ENCODE measurements at places on chromosomes 2 and 18. TPM values are rescaled to one million over a fixed set of nuclear protein-coding genes. Genes with fewer than 3 reads are reported as not detected.

DNA sequence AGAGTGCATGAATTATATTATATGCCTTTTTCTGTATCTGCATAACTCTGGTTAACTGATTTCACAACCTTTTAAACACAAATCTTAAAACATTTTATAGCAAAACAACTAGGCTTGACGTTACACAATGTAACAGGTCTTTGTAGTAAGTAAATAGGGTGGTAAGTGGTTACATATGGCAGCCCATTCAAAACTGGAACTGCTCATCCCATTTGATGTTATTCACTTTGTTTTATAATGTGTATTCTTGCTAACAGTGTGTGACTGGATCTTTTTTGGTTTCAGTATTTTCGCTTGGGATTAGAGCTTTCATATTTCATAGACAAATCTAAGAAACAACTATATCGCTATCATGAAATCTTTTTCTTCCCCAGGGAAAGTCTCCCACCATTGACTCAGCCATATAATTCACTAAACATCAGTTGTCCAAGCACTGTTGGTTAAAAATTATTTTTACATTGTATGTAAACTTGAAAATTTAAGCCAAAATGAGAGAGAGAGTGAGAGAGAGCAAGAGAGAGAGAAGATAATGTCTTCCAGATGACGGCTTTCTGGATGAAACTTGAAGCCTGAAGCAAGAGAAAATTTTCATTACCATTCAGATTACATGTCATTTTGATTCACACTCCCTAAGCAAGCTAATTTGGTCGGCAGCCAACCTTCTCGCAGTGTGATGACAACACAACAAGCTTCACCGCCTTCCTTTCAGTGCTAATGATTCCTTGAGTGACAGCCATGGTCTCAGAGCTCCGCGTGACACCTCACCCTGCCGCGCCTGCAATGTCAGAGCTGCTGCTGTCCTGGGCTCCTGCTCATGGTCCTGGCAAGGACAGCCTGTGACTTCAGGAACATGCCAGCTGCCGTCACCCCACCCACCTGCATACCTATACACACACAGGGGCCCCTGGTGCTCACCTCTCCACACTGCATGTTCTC lies 946.9 kb upstream of the SOX11 start:
- no peak for DNase-seq

ATIC gene
- 41.0 TPM for total RNA-seq

- no peak for DNase-seq
Observed at GRCh38 chr2:55827855-55828254, 95.7 kb downstream of the EFEMP1 start.

- DNase-seq, result no peak
Observed at GRCh38 chr2:75003276-75003675, 44.8 kb downstream of the POLE4 start.

DNA sequence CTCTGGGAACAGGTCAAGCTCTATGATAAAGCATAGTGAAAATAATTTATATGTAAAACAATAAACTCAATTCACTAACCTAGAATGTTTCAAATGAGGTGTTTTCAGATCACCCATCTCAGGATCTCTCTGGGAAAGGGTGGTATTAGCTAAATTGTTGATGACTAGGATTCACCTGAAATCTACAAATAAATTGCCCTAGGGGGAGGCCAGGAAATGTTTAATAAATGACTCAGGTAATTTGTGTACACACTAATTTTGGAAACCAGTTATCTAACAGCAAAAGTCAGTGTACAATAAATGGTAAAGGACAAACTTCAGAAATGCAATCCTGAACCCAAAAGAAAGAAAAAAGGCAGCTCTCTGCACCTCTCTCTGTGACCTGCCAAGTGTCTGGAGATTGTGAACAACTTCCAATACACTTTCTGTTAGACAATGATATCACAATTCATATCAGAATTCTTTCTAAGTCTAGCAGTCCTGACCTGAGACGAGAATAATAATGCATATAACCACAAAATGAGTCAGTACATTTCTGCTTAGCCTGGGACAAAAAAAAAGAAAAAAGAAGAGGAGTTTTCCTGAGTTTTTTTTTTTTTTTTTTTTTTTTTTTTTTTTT lies 760.0 kb downstream of the EPHA4 start:
- DNase-seq, result no peak

TGIF1 gene
- total RNA-seq, result 37.3 TPM

GRCh38 chr2:20509770-20510490 lies 63.1 kb downstream of the RHOB start:
- no peak for DNase-seq

DNA sequence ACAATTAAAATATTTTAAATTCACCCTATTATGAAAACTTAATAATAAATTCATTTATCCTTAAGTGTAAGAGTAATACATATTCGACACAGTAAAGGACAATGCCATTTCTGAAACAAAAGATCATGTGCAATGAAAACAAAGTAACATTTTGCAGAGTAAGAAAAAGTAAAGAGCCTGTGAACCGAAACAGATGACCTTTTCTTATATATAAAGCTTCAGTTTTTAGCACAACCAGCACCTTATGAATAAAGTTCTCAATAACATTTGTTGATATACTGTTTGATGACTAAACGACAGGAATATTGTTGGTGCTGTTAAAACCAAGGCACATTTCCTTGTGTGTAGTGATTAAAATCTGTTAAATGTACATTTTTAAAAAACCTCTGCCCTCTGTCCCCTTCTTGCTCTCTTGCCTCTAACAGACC lies 1.5 kb downstream of the PELI1 start:
- no peak for DNase-seq

DNA sequence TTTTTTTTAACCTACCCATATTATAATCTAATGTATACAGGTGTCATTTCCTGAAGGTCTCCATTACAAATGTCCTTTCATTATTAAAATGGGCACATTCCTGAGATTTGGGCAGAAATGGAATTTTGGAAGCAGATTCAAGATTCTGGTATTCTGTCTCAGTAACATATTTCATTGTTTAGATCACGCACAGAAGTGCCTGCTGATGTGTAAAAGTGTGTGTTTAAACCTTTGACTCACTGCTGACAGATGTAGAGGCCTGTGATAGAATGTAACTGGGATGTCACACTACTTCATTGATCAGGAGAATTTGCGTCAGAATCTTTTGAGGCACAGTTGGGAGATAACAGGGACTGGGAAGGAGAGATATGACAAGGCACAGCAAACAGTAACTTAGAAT lies 276.8 kb upstream of the EPAS1 start:
- DNase-seq, result no peak

EMX1 gene
- total RNA-seq, result not detected

- no peak for DNase-seq
Observed at GRCh38 chr2:215429424-215429823, 6.4 kb downstream of the FN1 start.

Data from esophagus squamous epithelium (tissue), 5 donors.